Brain microvascular endothelial cell (primary cell): ENCODE measurements at places on chromosomes 1 and 21.
A peak's percentile ranks its signal among the peaks of the same experiment; 100 is the strongest.

DNA sequence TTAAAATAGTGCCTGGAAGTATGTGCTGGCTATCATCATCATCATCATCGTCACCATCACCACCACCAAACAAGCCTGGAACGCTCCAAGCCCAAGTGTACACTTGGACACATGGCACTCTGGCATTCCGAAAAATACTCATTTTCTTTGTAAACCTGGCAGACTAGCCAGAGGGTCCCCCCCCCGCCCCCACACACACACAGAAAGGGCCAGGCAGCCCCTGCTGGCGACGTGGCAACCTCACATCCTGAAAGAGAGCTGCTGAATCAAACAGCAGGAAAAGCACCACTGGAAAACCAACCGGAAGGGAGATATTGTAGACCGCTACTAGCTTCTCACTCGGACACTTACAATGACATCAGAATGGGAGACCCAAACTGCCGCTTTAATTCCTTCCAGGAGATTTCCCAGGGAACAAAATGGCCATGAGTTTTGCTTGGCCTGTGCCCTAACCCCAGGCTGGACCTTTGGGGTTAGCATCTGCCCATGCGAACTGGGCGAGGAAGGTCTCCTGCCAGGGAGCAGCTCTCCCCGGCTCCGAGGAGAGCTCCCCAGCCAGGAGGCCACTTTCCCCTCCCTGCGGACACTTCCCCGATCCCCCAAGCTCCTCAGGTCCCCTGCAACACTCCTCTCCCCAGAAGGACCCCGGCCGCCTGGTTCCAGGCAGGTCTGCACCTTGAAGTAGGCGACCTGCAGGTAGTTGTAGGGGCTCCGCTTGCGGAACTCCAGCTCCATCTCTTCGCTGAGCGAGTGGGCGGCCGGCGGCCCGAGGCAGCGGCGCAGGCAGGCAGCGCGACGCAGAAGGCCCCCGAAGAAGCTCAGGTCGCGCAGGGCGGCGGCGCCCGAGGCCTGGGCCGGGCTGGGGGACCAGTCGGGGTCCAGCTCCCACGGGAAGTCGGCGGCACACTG, 742 bp downstream of the P3H1 start:
- peak; percentile 76 for DNase-seq

DNA sequence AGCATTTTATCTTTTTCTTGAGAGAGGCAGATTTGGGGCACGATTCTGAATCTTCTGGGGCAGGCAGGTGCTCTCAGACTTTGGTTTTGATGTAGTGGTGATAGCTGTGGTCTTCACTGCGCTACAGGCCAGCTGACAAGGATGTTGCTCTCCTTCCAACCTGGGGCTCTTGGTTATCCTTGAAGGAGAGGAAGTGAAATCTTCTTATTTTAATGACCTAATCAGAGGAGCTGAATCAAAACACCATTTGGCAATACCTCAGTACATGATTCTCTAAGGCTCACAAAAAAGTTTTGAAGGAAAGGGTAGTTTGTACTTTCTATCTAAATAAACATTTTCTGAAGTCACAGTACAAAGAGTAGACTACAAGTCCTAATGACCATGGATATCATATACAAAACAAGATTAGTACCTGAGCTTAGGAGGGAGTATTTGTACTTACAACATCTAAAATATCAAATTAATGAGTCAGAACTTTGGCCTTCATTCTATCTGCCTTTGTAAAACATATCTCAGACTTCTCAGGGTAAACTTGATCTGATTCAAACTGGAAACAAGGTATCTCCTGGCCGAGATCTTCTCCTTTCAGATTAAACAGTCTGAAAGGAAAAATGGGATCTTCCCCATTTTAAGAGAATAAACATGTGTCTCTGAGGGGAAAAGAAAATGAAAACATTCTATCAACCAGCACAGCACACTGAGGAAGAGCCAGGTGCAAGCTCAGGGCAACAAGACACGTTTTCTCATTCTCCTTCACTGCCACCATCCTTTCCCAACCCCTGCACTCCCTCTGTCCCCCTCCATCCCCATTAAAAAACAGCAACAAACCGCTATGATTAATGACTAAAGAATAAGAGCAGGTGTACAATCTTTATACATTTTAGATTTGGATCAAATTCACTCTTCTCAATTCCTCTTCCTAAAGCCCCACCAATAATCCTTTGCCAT, 69.2 kb downstream of the SH3GLB1 start:
- DNase-seq: no peak

GRCh38 chr1:22142315-22143064, 407 bp downstream of the WNT4 start:
- no peak for DNase-seq

- DNase-seq: no peak
Measured at GRCh38 chr1:37661401-37661800, 26.7 kb upstream of the RSPO1 start.

DNA sequence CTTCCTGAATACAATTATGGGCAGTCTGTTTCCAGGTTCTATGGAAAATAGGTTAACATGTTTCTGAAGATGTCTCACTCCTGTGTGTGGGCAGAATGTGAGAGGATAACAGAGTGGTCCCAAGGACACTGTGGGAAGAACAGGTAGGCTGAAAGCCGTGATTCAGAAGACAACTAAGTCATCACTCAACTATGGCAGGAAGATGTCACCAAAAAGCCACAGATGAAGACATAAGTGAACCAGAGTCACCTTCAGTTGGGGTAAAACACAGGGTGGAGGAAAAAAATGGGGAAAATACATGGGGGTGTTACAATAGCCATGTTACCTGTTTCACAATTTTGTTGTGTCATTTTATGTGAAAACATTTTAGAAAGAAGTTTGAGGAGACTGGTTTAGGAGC, 75.1 kb downstream of the UCHL5 start:
- DNase-seq: no peak

- DNase-seq: peak; percentile 84
Measured at GRCh38 chr1:211469938-211470529, 21.9 kb downstream of the RD3 start.

GRCh38 chr1:5911871-5912271, 80.4 kb downstream of the NPHP4 start:
- no peak for DNase-seq

DNA sequence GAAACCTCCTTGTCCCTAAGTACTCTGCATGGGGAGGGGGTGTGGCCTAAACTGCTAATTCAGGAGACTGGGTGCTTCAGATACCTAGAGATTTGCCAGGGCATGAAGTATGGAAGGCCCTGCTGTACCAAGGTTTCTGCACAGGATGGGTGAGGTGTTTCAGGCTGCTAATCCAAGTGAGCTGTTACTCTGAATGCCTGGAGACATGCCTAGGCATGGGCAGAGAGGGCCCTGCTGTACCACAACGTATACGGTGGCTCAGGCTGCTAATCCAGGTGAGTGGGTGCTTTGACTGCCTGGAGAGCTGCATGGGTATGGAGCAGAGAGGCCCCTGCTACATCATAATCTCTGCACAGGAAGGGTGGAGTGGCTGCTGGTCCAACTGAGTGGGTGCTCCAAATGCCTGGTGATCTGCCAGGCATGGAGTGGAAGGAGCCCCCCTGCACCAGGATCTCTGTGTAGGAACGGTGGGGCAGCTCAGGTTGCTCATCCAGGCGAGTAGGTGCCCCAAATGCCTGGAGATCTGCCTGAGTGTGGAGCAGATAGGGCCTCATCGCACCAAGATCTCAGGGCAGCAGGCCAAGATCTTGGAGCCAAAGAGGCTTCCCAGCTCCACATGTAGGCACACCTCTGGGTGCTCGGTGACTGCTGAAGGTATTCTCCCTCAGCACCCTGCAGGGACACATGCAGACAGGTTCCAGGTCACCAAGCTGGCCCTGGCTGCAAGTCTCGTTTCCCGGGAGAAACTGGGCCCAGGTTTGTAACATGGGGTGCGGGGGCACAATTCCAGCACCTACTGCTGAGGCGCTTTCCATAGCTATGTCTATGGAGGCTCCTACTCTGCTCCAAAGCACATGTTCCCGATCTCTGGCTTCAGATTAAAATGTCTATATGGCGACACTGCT, 252.5 kb upstream of the PLXNA2 start:
- DNase-seq: no peak

DNA sequence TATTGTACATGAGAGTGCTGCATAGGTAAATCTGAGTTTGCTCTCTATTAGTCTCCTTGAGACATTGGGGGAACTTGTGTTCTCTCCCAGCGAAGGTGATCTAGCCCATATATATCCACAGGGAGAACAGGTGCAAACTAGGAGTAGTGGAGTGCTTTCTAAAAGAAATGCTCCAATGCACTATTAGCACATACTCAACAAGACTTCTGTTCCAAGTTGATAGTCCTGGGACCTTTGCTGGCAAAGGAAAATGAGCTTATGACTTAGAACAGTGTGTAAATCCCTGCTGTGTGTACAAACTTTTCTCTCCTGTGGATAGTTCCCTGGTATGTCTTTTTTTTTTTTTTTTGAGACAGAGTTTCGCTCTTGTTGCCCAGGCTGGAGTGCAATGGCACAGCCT, 25.5 kb downstream of the CFAP126 start:
- DNase-seq: no peak

DNA sequence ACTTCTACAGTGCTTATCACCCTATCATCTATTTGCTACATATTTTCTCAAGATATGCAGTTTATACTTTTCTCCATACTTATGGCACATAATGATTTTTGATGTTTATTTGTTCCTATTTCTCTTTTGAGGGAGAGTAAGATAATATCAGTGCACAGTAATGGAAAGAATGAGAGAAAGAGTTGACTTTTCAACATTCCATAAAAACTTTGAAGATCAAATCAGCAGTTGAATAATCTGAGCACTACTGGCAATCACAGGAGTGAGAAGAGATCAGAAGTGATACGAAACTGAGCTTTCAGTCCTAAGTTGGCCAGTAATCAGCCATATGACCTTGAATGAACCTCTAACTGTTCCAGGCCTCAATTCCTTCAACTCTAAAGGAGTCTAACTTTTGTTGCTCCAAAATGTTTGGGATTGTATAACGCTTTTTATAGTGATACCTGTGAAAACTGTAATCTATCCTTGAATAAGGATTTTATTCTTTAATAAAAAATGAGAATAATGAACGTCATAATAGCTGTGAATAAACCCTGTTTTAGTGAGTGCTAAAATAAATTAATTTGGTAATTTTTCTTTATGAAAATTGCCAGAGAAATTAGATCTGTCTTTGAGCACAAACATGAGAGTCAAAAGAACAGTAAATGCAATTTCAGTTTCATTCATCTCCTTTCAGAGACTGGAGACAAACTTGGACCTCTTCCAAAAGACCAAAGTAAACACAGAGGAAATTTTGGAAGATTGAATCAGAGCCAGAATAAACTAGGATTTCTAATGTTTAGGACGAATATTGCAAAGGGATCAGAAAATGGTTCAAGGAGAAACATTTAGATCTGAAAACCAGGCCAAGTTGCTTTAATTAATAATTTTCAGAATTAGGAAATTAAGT, 309.9 kb downstream of the ADGRL2 start:
- DNase-seq: peak; percentile 0

DNA sequence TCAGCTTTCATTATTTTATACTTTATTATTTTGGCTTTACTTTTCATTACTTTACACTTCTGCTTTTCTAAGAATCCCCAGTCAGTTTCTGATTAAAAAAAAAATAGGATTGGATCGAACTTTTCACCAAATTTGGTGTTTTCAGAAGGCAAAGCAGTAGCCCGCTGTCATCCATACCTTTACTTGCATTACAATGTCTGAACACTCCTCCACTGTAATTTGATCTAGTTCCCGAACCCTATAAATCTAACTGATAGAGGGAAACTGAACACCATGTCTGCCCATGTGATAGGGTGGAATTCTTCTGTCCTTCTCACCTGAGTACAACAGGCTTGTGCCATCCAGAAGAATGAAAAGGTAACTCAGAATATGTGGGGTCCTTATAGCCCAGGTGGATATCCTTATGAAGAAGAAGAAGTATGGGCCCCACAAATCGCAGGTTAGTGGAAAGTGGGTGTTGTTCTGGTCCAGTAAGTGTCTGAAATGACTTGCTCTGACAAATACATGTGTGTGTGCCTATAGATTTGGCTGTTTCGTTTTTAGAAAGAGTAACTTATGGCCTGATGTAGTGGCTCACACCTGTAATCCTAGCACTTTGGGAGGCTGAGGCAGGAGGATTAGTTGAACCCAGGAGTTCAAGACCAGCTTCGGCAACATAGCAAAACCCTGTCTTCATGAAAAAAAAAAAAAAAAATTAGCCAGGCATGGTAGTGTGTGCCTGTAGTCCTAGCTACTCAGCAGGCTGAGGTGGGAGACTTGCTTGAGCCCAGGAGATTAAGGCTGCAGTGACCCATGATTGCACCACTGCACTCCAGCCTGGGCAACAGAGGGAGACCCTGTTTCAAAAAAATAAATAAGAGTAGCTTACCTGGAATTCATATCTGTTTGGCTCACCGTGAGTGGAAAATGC, 26.6 kb upstream of the CDC14A start:
- DNase-seq: no peak

DNA sequence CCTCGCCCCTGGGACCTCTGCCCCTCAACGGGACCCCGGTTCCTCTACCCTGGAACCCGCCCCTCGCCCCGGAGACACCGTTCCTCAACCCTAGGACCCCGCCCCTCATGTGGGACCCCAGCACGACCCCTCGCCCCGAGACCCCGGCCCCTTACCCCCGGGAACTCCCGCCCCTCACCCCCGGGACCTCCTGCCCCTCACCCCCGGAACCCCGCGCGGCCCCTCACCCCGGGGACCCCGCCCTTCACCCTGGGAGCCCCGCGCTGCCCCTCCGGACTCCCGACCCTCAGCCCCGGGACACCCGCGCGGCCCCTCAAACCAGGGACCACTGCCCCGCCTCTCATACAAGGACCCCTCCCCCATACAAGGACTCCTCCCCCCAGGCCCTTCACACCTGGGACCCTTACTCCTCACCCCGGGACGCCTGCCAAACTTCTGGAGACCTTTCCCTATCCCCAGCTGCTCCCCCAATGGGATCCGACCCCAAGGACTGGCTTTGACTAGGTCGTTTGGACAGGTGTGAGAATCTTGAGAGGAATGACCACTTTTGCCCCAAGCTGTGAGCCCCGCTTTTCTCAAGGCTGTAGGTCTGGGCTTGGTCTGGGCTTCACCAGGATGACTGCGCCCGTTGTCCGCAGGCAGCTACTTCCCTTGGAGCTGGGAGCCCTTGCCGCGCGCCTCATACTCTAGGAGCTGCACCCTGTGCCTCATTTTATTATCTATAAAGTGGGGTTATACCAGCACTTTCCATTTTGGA, 843 bp downstream of the DIP2A start:
- peak; percentile 29 for DNase-seq

DNA sequence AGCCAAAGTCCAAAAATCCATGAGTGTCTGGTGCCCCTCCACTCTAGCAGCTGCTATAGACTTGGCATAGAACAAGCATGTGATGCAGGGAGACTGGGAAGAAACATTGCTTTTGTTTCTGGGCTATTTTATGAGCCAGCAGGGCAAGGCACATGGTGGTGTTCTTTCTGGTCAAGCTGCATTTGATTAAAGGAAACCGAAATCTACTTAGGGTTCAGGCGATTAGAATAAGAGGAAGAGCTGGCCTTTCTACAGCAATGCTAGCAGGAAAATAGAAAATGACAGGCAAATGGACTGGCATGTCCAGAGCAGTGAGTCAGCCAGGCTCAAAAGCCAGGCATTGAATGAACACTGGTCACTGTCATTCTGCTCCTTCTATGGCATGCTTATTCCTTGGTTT, 28.5 kb upstream of the ARHGAP29 start:
- no peak for DNase-seq
